ENCODE measurements at places on chromosomes 5 and 9.
A peak's percentile ranks its signal among the peaks of the same experiment; 100 is the strongest.

- no peak for DNase-seq
Measured at GRCh38 chr5:141783005-141783946, 94.9 kb downstream of the PCDH1 start.

GRCh38 chr9:16058131-16058549 lies 505.3 kb downstream of the CCDC171 start:
- no peak for DNase-seq

- DNase-seq, result no peak
Measured at GRCh38 chr5:103346162-103346748, 87.7 kb downstream of the MACIR start.

- DNase-seq, result no peak
Measured at GRCh38 chr5:74738406-74738805, 28.5 kb downstream of the GFM2 start.

DNA sequence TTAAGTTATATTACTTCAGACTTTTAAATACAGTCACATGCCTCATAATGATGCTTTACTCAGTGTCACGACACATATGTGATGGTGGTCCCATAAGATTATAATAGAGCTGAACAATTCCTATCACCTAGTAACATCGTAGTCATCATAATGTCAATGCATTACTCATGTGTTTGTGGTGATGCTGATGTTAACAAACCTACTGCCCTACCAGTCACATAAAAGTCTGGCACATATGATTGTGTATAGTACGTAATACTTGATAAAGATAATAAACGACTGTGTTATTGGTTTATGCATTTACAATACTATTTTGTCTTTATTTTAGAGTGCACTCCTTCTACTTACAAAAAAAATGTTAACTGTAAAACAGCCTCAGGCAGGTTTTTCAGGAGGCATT lies 103.7 kb downstream of the PAM start:
- no peak for DNase-seq

DNA sequence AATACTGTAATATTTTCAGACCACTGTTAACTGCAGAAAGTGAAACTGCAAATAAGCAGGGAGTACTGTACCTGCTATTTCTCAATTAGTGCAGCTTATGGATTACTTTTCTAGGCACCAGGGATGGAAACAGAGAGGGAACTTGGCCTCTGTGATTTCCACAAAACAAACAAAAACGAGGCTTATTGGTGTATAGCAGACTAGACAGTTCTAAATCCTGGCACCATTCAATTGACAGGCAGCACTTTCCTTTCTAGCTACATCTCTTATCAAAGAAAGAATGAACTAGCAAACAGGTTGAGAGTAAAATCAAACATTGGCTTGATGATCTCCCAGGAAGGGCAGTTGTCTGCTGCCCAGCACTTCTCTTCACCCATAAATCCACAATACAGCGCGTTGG lies 16.0 kb upstream of the IL33 start:
- no peak for DNase-seq

- DNase-seq, result peak; percentile 78
Measured at GRCh38 chr9:114681594-114682332, at the start of gene TEX48. Gene TEX48 (minus strand): TSS chr9:114682192. CDS start chr9:114671723, 10,469 bp downstream.

- no peak for DNase-seq
Measured at GRCh38 chr9:137955224-137955570, 77.6 kb downstream of the CACNA1B start.

DNA sequence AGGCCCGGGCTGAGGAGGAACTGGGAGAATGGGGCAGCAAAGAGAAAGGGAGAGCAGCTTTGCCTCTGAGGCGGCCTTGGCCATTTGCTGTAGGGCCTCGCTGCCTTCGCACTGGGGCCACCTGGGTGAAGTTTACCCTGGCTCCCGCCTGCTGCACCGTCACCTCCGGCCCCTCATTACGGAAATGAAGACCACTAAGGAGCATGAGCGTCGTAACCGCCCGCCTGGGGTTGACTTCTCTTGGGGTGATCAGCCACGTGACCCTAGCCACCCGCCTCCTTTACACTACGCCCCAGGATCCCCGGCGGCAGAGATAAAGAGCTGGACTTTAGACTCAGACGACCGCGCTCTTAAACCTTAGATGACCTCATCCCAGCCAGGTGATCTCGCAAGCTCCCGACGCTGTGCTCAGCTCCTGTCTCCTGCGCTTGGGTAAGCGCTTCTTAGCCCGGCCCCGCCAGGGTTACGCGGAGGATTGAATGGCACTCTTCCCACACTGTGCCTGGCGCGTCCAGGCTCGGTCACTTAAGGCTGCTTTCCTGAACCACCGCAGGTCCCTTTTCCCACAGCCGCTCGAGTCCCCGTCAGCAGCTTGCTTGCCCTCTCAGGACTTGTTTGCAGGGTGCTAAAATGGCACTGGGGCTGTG lies 107.9 kb upstream of the LARP1 start:
- no peak for DNase-seq

- no peak for DNase-seq
Measured at GRCh38 chr9:34983209-34983608, 6.3 kb upstream of the DNAJB5 start.

- no peak for DNase-seq
Measured at GRCh38 chr5:120873083-120873482, 409.0 kb downstream of the PRR16 start.

DNA sequence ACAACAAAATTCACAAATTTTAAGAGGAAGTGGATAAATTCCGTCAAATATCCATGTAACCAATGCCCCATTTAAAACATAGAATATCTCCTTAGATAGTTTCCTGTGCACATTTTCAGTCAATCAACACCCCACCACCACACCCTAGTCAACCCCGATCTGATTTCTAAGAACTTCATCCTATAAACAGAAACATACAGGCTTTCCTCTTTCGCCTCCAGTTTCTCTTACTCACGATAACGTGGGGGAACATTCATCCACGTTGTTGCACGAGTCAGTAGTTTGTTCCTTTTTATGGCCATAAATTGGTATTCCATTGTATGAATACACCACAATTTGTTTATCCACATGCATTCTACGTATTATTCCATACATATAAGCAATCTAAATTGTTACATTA lies 35.6 kb upstream of the TRIO start:
- DNase-seq, result no peak

GRCh38 chr5:51846015-51846414 lies 462.8 kb downstream of the ISL1 start:
- no peak for DNase-seq

All from stimulated activated CD4-positive, alpha-beta T cell treated with anti-CD3 and anti-CD28 coated beads, Interleukin-12 subunit alpha, Interleukin-12 subunit beta, amount 100 ng/mL, for 24 hours (primary cell).